ENCODE measurements at places on chromosomes 3 and 15. TPM values are rescaled to one million over a fixed set of nuclear protein-coding genes. Genes with fewer than 3 reads are reported as not detected.
A peak's percentile ranks its signal among the peaks of the same experiment; 100 is the strongest.

Gene ZNF502
- total RNA-seq = 6.3 TPM

GRCh38 chr15:47196048-47196447 is 521.3 kb upstream of the SEMA6D start:
- peak; percentile 37 for DNase-seq

Gene IGF2BP2
- not detected for total RNA-seq

DNA sequence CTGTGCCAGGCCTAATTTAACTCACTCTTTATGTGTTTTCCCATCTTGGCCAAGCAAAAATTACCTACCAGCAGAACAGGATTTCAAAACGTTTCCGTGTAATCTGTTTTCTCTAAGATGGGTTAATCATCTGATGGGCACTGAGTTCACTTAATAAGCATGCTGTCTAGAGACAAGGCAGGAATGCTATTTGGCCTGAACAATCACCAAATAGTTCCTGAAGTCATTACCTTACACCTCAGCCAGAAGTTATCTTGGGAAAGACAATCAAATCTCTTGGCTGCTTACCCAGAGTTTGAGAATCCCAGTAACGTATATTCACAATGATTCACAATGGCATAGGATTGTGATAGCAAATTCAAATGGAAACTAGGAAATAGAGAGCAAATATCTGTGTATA is 779.1 kb downstream of the CADM2 start:
- DNase-seq = no peak

DNA sequence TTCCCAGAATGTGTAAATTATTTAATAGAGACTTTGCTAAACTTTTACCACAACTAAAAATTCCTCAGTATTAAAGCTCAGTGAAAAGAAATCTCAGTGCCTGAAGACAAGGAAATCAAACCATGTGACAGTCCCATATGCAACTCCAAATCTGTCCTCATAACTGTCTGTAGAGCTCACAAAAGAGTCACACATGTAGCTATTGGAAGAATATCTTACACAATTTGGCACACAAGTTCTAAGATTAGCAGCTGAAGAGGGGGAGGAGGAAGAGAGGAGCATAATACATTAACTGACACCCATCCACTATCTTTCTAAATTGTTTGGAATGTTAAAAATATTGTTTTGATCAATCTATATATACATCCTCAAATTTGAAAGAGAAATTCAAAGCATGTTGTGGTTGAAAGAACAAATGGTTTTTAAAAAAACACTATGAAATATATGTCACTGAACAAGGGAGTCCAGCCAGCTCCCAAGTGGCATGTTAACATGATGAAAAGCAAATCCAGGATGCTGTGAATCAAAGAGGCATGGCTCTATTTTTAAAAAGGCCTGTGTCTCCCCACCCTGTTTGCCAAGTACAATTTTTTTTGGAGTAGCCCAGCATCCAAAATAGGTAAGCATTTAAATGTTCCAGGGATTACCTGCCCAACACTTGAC is 126.3 kb upstream of the NANOGP8 start:
- DNase-seq = no peak

DNA sequence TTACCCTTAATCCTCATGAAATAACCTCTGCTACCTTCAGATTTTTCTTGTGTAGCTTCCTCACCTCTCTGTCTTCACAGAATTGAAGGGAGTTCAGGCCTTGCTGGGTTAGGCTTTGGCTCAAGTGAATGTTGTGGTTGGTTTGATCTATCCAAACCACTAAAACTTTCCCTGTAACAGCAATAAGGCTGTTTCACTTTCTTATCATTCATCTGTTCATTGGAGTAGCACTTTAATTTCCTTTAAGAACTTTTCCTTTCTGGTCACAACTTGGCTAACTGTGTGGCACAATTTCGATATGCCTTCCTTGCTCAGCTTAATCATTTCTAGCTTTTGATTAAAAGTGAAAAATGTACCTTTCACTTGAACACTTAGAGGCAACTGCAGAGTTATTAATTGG is 129.8 kb downstream of the NR1I2 start:
- DNase-seq = peak; percentile 36

Gene ST3GAL6
- total RNA-seq = not detected

DNA sequence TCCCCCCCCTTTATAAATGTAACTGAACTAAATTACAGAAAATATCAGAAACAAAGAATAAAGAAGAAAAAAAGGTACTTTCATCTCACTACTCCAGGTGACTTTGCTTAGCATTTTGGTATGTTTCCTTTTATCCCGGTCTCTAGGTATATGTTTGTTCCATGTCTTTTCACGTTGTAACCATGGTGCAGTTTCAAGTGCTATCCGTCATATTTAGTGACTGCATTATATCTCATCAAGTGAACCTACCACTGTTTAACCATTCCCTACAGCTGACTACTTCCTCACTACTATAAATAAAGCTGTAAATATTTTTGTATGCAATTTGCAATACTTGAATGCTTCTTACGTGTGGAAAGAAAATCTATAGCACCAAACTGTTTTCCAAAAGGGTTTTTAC is 2.2 kb downstream of the BTBD1 start:
- DNase-seq = no peak

GRCh38 chr3:10858091-10858490 is 42.1 kb downstream of the SLC6A11 start:
- no peak for DNase-seq

DNA sequence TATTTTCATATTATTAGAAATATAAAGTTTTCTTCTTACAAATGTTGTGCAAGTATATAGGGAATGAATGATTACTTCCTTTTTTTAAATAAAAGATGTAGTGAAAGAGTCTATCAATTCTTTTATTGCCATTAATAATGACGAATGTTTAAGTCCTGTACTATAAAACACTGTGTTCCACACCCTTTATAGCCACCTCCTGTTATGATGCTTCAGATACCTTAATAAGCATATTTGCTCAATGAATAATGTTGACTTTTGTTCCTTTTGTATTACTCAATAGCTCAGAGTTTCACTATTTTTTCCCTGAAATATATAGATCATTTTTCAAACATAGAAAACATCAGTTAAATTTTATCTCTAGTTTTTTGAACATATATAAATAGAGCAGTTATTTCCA is 378.2 kb upstream of the THBS1 start:
- no peak for DNase-seq

Gene MYEF2
- 23.2 TPM for total RNA-seq

DNA sequence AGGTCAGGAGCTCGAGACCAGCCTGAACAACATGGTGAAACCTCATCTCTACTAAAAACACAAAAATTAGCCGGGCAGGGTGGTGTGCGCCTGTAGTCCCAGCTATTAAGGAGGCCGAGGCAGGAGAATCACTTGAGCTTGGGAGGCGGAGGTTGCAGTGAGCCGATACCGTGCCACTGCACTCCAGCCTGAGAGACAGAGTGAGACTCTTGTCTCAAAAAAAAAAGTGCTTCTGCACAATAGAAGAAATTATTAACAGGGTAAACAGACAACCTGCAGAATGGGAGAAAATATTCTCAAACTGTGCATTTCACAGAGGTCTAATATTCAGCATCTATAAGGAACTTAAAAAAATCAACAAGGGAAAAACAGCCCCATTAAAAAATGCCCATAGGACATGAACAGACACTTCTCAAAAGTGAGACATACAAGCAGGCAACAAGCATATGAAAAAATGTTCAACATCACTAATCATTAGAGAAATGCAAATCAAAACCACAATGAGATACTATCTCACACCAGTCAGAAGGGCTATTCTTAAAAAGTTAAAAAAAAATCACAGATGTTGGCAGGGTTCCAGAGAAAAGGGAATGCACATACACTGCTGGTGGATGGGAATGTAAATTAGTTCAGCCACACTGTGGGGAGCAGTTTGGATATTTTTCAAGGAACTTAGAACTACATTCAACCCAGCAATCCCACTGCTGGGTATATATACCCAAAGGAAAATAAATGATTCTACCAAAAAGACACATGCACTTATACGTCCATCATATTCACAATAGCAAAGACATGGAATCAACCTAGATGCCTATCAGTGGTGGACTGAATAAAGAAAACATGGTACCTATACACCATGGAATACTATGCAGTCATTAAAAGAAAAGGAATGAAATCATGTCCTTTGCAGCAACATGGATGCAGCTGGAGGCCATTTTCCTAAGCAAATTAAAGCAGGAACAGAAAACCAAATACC is 75.5 kb downstream of the MSL2 start:
- DNase-seq = no peak

DNA sequence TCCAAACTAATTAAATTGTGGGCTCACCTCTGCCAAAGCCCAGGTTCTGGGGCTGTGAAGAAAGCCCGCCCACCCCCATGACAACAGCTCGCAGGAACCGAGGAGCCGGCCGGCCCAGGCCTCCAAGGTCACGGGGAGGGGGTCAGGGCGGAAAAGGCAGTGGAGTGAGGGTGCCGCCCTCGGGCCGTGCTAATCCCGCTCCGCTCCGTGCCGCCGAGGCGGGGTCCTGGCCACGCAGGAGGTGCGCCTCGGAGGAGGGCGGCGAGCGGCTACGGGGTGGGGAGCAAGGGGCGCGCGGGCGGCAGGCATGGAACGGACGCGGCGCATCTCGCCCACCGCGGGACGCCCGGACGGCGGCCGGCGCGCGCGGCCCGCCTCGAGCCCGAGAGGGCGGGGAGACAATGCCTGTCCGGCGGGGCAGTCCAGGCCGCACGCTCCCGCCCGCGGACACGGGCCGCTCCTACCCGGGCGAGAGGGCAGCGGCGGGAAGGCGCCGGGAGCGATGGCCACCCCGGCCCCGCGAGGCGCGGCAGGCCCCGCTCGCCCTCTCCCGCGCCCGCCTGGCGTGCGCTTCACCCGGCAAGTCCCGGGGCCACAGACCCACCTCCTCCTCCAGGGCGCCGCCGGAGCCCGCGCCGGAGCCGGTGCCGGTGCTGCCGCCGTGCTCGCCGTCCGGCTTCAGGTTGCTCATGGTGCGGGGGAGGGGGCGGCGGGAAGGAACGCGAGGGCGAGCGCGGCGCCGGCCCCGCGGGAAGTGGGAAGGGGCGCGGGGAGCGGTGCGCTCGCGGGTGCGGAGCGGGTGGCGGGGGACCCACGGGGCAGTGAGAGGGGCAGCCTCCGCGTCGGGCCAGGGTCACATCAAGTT is 528 bp downstream of the RBPMS2 start:
- no peak for DNase-seq

- DNase-seq = no peak
Observed at GRCh38 chr3:181987736-181988135, 276.0 kb downstream of the SOX2 start.

Gene ZNF662
- total RNA-seq = 2.9 TPM

- DNase-seq = no peak
Observed at GRCh38 chr15:78448441-78449219, 10.6 kb downstream of the IREB2 start.

Gene MCF2L2
- 5.8 TPM for total RNA-seq

Gene CHRD
- not detected for total RNA-seq

DNA sequence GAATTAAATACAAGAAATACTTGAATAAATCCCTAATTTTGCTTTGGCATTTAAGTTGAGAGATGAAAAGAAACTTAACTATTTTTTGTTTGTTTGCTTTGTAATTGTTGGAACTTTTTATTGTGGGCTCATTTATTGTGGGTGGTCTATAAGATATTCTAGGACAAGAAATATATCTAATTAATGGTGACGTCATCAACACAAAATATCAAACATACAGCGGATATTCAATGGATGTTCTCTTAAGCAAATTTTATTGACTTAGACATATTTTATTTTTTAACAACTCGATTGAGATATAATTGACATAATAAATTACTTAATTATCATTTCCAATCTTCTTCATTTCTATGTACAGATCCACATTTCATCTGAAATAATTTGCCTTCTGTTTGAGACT is 30.0 kb downstream of the SYNPR start:
- no peak for DNase-seq

DNA sequence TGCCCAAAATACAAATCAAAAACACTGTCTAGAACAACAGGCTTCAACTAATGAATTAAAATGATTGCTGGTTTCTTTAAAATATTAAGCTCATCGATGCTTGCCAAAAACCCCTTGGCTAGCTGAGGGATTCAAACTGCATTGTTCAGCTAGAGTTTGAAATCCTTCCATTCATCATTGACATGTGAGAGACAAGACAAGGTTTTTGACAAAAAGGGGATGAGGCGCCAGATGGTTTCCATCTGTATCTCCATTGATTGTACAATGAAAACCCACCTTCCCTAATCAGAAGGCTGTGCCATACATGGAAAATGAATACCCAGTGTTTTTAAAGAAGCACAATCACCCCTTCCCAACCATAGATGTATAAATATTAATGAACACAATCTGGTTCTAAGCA is 67.8 kb downstream of the THRB start:
- DNase-seq = no peak

GRCh38 chr3:130014526-130014925 is 40.0 kb downstream of the TRH start:
- DNase-seq = no peak

DNA sequence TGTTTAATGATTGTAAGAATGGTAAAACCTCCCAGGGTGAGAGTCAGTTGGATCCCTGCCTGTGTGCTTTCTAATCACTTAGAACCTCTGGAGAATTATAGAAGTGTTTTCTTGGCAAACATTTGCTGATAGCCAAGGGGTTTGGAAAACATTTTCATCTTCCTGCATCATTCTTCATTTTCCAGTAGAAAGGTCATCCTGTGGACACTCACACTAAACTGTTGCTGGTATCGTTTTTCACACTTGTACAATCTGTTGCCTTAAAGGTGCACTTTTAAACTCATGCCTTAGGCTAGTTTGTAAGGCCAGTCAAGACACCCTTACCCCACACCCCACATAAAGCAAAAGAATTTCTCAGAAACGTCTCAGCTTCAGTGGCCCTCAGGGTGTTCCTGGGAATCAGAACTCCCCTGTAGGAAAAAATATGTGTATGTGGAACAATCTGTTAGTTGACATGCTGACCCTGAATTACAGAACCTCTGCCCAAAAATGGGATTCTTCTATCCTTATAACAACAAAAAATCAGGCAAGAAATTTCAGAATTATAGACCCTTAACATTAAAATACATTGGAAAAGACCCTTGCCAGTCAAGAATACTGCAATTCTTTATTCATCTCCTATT is 5.8 kb upstream of the PLD1 start:
- DNase-seq = no peak

Gene EPHA3
- total RNA-seq = not detected

Gene RARB
- not detected for total RNA-seq

GRCh38 chr15:92421976-92422375 is 28.3 kb downstream of the ST8SIA2 start:
- DNase-seq = no peak

DNA sequence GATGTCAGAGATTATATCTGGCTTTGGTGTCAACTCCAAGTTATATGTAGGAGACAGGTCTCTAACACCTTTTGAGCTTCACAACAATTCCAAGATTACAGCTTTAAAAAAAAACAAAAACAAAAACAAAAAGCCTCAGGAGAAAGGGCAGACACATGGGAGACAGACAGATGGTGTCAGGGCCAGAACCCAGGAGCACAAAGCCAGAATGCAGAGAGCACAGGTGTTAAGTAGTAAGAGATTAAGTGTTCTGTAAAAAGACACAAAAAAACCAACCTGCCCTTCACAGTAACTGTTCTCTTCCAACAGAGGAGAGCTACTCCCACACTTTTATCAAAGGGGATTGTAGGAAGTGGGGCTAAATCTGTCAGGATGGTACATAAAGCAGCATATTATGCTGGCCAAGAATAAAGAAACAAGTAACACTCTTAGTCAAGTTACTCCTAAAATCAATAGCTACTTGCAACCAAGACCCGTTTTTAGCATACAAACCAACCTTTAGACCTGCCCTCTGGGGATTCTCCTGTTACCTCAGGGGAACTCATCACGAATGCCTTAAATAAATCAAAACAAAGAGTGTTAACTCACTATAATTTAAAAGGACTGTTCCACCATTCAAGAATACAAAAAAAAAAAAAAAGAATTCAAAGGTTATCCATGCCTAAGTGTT is 5.9 kb downstream of the CPEB1 start:
- DNase-seq = no peak

Gene SERPINI1
- total RNA-seq = 0.16 TPM
